ENCODE measurements at places on chromosomes 4 and X. TPM values are rescaled to one million over a fixed set of nuclear protein-coding genes. Genes with fewer than 3 reads are reported as not detected.

DNA sequence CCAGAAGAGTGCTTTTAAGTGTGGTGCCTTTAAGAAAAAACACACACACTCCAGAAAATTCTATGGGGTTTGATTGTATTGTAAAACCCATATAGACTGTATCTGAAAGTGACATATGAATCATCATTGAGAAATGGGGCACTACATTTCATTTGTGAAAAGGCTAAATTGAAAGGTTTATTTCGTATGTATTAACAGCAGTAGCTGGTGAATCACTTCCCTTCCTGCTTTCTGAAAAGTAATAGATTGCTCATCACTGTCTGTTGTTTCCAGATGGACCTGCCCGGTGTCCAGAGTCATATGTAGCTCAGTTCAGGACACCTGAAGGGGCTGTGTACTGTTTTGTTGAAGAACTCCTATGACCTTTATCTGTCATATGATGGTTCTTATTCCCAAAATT, 28.1 kb upstream of the HPRT1 start:
- no peaks in the 10 kb centered on the region for H3K36me3 ChIP-seq
- no peaks in the 10 kb centered on the region for H3K4me1 ChIP-seq
- no peak overlapping the region for H3K27ac ChIP-seq
- no peak for DNase-seq

DNA sequence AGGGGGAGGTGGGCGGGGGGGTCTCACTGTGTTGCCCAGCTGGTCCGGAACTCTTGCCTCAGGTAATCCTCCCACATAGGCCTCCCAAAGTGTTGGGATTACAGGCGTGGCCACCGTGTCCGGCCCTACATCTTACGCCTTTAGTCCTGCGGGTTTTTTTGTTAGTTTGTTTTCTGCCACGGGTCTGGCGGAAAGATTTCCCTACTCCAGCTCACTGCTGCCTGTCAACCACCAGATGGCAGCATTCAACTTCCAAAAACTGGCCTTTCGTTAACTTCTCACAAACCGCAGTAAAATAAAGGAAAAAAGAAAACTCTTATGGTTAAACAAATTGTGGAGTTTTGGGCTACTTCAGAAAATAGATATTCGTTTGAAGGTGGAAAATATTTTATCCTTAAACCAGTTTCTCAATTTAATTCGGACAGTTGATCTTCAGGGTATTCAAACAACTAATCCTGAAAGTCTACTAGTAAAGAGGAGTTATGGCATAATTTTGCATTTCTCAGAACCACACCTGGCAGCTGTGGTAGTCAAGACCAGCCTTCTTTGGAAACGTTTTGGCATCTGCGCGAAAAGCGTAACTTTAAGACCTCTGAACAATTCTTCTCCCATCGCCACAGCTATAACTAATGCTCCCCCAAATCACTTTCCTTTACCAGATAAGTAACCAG, 41.1 kb downstream of the LUZP4 start:
- no peaks in the 10 kb centered on the region for H3K4me1 ChIP-seq
- no peak for DNase-seq
- no peaks in the 10 kb centered on the region for H3K27me3 ChIP-seq
- no peak overlapping the region for H3K4me3 ChIP-seq
- H3K27ac ChIP-seq: no peak overlapping the region
- no peaks in the 10 kb centered on the region for H3K36me3 ChIP-seq

DNA sequence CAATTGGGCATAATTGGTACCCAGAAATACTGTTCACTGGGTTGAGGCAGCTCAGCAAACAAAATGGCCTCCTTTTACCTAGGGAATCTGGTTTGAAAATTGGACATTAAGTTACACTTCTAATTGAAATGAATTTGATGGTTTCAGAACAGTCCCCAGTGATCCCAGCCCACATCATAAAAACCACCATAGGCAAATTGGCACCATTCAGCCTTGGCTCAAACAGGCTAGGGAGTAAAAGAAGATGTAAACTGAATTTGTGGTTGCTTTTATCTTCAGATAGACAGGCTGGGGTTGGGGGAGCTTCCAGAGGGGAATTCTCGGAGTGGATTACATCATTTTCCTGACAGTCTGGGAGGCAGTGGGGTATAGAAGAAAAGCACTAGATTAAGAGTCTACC, 576.5 kb downstream of the MID1IP1 start:
- no peak overlapping the region for H3K4me3 ChIP-seq
- H3K36me3 ChIP-seq: no peaks in the 10 kb centered on the region
- DNase-seq: no peak
- no peaks in the 10 kb centered on the region for H3K4me1 ChIP-seq

The NPNT gene
- total RNA-seq: not detected

DNA sequence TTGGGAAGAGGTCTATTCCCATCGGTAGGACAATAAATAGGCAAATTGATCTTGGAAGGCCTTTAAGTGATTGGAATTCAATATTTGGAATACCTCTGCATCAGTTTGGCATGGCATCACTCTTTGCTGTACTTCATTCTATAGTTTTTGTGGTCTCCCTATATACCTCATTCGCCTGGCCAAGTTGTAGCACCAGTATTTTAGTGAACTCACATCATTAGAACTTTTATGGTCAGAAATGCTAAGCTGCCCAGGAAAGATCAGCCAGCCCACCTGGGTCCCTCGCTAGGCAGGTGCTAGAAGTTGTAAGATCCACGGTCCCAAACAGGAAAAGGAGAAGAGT, 40.3 kb downstream of the ZCCHC13 start:
- H3K4me1 ChIP-seq: no peaks in the 10 kb centered on the region
- no peaks in the 10 kb centered on the region for H3K27me3 ChIP-seq
- H3K4me3 ChIP-seq: no peak overlapping the region
- H3K36me3 ChIP-seq: no peaks in the 10 kb centered on the region

GRCh38 chrX:120457766-120458180, 11.3 kb downstream of the LAMP2 start:
- H3K36me3 ChIP-seq: no peaks in the 10 kb centered on the region
- peak overlapping the region; percentile 29 for H3K4me3 ChIP-seq
- H3K4me1 ChIP-seq: peaks cover 33% of the 10 kb centered on the region
- no peak for DNase-seq
- no peaks in the 10 kb centered on the region for H3K27me3 ChIP-seq
- peak overlapping the region; percentile 27 for H3K27ac ChIP-seq

The ADGRA3 gene
- total RNA-seq: 2.1 TPM

The CISD2 gene
- total RNA-seq: 43.6 TPM

DNA sequence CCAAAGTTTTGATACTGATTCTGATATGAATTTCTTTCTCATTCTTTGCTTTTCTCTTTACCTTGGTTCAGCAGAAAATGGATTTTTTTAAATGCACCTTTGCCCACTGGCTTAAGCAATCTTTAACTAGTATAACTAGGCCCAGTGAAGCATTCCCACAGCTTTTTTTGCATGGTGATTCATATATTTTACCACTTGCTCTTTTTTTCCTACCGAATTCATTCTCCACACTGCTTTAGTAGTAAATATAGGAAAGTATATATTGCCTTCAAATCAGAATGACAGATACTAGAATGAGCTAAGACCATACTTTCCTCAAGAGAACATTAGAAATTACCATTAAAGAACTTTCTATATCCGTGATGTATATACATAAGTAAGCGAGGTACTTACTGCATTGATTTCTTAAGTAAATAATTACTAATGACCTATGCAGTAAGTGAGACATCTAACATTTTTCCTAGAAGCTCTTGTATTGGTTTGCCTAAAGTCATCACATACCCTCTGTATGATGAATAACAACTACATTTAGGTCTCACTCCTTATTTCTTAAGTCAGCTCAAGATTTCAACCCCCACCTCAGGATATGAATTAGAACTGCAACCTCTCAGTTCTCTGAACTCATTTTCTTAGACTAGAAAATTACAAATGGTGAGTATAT, 44.2 kb downstream of the SLC4A4 start:
- H3K36me3 ChIP-seq: no peaks in the 10 kb centered on the region
- no peak overlapping the region for H3K4me3 ChIP-seq
- no peak for DNase-seq

The AVPR2 gene
- not detected for total RNA-seq

The GDI1 gene
- total RNA-seq: 113 TPM

DNA sequence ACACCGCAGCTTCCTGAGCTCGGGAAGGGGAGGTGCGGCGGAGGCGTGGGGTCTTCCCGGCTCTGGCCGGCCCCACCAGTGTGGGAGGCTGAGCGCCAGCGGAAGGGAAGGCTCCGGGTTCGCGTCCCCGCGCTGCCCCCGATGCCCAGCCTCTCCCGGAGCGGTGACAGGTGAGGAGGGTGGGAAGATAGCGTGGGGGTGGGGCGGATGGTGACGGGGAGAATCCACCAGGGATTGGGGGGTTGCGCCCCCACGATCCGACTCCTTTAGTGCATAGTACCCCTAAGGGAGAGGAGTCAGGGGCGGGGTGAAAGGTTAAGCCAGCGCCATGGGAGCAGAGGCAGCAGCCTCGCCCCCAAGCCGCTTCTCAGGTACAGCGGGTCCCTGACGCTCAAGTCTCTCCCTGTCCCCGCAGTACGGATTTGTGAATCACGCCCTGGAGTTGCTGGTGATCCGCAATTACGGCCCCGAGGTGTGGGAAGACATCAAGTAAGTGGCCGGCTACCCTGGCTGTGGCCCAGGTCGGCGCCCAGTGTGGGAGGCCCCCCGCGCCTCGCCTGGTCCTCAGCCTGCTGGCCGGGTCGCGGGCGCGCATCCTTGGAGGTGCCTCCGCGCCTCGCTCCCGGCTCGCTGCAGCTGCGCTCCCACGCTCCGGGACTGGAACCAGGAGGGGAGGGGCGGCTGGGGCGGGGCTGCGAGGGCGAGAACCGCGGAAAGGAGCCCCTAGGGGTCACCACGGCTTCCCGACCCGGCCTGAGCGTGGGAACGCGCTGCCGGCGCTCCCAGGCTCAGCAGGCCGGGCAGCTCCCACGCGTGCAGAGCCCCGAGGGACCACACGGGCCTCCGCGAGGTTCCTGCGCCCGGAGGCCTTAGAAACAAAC, 791 bp downstream of the GUCY1B1 start:
- H3K4me1 ChIP-seq: no peaks in the 10 kb centered on the region
- no peak overlapping the region for H3K27ac ChIP-seq
- no peaks in the 10 kb centered on the region for H3K36me3 ChIP-seq
- H3K27me3 ChIP-seq: peaks cover 5% of the 10 kb centered on the region
- H3K4me3 ChIP-seq: no peak overlapping the region
- DNase-seq: no peak

The N4BP2 gene
- total RNA-seq: 18.0 TPM
